ENCODE measurements at places on chromosomes 6 and 20.

DNA sequence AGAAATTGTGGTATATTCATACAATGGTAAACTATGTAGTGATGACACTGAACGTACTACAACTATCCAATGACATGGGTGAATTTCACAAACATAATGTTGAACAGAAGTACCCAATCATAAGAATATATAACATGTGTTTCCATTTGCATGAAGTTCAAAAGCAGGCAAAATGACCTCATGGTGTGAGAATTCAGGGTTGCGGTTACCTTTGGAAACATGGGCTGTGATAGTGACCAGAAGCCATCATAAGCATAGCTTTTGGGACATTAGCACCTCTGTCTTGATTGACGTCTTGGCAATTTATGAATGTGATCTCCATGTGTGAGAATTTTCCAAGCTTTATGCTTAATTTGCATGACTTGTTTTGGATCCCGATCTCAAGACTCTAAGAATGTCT lies 500.1 kb upstream of the JAG1 start:
- no peak for DNase-seq

DNA sequence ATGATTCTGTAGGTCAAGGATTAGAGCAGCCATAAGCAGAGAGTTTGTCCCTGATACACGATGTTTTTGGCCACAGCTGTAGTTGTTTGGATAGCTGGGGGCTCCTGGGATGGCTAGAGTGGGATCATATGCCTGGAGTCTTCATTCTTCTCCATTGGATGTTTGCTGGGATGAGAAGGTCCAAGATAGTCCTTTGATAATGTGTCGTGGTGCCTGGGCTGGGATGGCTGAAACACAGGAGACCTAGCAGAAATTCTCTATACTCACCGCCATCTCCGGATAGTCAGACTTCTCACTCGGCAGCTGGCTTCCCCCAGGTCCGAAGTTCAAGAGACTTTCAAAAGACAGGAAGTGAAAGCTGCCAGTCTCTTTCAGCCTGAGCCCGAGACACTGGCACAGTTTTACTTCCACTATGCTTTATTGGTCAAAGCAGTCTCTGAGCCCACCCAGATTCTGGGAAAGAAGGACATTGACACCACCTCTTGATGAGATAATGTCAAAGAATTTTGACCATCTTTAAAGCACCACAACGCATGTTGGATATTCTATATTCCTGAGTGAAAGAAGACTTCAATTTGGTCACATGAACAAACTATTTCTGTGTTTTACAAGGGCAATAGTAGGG lies 16.0 kb downstream of the MARCKS start:
- no peak for DNase-seq

DNA sequence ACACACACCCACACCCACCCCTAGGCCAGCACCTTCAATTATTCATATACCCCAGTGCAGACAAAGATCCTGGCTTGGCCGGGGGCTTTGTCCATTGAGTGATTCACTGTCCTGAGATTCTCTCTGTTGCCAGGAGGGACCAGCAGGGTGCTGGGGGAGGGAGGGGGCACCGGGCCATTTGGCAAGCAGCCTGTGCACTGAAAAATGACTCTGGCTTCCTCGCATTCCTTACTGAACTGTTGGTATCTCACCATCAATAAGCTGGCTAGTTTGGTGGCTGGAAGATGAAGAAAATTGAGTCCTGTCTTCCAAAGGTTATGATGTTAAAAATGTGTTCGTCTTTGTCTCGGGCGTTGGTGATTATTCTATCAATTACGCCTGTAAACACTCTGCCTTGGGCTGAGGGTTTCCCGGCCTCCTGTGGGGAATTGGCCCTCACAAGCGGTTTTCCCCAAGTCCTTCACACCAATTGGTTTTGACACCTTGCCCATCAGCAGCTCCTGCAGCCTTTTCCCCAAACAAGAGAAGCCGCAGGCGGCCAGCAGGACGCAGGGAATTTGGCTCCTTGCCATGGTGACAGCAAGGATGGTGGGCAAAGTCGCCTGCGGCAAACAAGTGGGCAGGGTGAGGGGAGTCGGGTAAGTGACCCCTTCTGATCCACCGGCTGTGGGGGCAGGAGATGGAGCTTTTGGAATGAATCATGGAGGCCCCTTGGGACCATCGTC lies 4.9 kb downstream of the VSTM2L start:
- peak; percentile 93 for DNase-seq

GRCh38 chr20:5077761-5078387 lies 41.9 kb downstream of the PCNA start:
- DNase-seq, result no peak

GRCh38 chr20:59331721-59332329 lies 31.4 kb downstream of the EDN3 start:
- no peak for DNase-seq
